ENCODE measurements at places on chromosomes 1 and 21.

DNA sequence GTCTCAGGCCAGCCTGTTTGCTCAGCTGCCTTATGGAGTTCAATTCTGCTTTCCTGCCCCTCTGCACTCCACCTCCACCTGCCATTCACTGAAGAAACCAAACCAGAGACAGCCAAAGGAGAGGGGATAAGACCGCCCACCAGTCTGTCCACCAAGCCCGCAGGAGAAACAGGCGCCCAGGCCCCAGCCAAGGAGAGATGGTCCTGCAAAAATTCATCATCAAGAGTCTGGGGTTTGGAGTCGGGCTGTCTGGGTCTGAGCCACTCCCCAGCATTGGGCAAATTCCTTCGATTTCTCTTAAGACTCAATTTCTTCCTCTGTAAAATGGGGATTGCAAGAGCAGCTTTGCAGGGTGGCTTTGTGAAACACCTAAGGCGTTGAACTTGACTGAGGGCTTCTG lies 121.4 kb upstream of the RUNX3 start:
- no peak for DNase-seq

DNA sequence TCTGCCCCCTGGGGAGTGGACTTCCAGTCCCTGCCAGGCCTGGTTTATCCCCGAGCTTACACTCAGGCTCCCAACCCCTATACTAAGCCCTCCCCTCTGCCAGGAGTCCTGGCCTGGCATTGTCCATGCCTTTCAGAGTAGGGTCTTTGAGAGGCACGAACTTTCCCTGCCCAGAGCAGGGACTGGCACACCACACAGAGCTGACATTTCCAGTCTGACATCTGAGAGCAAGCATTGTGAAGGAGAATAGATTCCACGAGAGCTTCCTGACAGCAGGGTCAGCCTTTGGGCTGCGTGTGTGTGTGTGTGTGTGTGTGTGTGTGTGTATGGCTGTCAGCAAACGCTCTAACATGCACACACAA lies 59.5 kb upstream of the LAPTM5 start:
- DNase-seq: no peak

DNA sequence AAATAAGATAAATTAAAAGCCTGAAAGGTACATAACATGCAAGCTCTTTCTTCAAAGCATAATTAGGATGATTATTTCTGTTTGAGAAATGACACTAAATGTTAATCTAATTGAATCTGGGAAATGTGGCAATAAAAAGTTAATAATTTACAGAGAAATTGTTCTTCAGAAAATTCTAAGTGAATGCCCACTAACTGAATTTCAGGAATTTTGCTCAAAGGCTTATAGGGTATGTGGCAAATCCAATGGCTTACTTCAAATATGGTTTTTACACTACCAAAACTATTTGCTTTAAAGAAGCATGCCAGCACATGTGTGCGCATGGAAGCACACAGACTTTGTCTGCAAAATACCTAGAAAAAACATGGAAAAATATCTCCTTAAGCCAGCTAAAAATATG lies 186.6 kb upstream of the FOXD3 start:
- DNase-seq: no peak

- DNase-seq: no peak
These were observed 1.4 kb downstream of the MOV10 start for GRCh38 chr1:112675728-112676381.
